Activated CD4-positive, alpha-beta T cell treated with anti-CD3 and anti-CD28 coated beads, Interleukin-2, amount 50 U/mL, for 1 hour (primary cell): ENCODE measurements at places on chromosomes 2 and 18.

- DNase-seq = no peak
These were observed 107.9 kb downstream of the POLE4 start for GRCh38 chr2:75066121-75066902.

- no peak for DNase-seq
These were observed 236.9 kb downstream of the PTPRM start for GRCh38 chr18:7803956-7804469.

- DNase-seq = no peak
These were observed 41.4 kb downstream of the BMP10 start for GRCh38 chr2:68829749-68830148.

DNA sequence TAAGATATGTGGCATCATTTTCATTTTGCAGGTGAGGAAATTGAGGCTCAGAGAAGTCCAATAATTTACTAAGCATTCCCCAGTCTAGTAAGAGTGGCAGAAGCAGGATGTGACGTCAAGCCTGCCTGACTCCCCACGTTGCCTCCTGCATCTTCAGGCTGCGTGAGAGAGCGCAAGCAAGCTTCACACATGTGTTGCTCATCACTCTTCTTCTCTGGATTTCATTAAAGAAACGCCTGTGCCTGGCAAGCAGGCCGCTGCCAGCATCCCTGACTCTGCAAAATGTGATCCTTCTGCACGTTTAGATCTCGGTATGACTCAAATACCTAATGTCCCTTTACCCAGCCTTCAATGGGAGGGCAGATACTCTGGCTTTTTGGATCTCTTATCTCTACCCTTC, 96.8 kb downstream of the PRKCE start:
- DNase-seq = no peak

DNA sequence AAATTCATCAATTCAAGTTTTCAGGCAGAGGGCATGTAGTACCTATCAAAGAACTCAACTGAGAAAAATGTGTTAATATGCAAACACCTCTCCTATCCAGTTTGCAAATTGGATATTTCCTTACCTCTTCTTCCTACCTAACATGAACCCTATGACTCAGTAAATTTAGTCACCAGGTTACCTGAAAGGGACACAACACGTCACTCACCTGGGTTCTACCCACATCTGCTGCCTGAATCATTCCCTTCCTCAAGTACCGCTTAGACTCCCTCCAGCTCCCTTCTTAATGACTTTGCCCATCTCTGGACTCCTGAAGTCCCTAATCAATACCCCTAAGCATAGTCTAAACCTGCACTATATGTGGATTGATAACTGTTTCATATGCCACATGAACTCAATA, 10.4 kb downstream of the ANKRD44 start:
- no peak for DNase-seq
